ENCODE measurements at places on chromosomes 16 and 17.

GRCh38 chr17:49932901-49933300 lies 36.1 kb upstream of the DLX4 start:
- no peak for DNase-seq

- no peak for DNase-seq
Observed at GRCh38 chr16:4328782-4329775, 13.2 kb downstream of the GLIS2 start.

DNA sequence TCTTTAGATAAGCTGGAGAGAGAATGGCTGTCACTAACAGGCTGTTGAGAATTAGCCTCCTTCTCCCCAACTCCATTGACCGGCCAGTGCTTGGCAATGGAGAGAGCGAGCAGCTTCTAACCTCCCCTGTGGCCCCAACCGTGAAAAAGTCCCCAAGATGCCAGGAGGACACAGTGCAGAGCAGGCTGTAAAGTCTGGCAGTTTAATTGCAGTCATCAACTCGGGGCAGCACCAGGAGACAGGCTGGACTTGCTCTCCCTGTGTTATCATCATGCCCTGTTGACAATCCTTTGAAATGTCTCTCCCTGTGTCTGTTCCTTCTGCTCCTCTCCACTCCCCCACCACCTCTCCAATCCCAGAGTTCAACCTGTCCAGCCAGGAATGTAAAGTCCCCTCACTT lies 705 bp upstream of the CDRT4 start:
- DNase-seq: no peak

GRCh38 chr17:47763913-47764582 lies 31.0 kb downstream of the TBX21 start:
- DNase-seq: no peak

- no peak for DNase-seq
Observed at GRCh38 chr17:67289181-67289876, 44.3 kb upstream of the HELZ start.

DNA sequence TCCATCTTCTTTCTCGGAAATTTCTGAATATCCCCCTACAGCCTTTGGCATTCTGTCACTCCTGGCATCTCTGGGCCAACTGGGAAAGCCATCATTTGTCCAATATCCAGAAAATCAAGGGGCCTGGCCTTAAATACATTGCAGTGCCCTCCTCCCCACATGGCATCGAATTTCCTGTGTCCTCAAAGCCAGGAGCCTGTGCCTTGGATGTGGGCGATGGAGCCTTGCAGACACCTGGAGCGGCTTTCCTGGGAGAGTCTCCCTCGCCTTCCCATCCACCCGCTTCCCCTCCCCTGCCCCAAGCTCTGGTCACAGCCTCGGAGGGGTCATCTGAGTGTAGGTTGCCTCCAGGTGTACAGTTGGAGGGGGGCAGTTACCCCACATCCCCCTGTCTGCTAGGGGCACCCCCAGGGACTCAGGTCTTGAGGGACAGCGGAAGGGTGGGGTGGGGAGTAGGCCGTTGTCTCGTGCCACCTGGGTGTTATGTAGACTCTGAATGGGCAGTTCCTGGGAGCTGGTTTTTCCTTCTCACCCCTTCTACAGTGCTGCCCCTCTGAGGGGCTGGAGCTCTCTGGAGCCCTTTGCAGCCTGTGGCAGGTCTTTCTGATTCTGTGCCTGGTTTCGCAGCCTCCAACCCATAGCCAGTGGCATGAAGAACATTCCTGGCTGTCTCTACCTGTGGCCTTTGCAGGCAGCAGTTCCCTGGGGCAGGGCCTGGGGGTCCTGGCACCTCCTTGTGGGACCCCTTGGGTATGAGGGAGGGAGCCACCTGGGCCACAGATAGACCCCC lies 239.8 kb downstream of the SEC14L1 start:
- no peak for DNase-seq

DNA sequence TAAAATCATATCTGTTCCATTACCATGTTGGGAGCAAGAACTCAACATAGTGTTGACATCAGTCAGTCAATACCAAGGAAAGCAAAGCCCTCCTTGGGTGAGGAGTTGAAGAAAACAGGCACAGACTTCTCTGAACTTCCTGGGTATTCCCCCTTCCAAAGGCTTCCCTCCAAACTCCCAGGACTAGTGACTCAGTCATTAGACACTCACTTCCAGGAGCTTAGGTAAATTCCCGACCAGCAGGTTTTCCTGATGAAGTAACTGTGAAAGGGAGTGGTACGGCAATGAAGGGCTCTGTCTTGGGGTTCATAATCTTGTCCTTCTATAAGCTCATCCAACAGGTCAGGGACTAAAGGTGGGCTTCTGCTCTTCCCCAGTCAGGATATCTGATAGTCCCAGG lies 293.8 kb upstream of the AXIN2 start:
- no peak for DNase-seq

DNA sequence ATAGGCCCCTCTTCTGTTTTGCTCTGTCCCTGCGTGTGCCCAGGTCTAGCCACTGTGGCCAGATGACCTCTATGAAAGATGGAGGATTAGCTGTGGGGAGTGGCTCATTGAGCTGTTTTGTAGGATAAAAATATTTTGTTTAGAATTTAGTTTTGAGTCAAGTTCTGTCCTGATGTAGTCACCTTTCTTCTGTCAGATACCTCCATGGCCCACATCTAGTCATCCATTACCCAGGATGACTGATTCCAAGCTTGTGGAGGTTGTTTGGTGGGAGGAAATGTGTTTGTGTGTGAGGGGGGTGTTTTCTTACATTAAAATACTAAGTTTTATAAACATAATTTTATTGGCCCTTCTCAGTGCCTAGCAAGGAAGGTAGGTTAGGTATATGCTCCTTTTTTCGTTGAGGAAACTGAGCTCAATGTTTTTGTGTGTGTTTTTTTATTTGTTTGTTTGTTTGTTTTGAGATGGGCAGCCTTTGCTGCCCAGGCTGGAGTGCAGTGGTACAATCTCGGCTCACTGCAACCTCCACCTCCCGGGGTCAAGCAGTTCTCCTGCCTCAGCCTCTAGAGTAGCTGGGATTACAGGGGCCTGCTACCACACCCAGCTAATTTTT lies 16.3 kb downstream of the SNX11 start:
- no peak for DNase-seq

- DNase-seq: peak; percentile 39
Observed at GRCh38 chr17:20156196-20157000, 147.2 kb downstream of the SPECC1 start.

- DNase-seq: peak; percentile 79
Observed at GRCh38 chr17:41666708-41667279, 21.9 kb upstream of the EIF1 start.

GRCh38 chr16:78444-79150 lies 572 bp downstream of the MPG start:
- DNase-seq: peak; percentile 32

DNA sequence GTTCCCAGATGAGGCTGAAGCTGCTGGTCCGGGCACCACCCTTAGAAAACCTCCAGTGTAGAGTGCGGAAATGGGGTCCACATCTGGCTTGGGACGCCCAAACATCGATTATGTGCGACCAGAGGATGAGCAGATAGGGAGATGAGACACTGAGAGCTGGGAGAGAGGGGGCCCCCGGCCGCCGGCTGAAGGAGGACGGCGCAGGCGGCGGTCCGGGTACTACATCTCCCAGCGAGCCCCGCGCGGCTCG lies 182 bp upstream of the SPECC1 start:
- DNase-seq: no peak

GRCh38 chr16:814974-815373 lies 14.4 kb upstream of the GNG13 start:
- no peak for DNase-seq

DNA sequence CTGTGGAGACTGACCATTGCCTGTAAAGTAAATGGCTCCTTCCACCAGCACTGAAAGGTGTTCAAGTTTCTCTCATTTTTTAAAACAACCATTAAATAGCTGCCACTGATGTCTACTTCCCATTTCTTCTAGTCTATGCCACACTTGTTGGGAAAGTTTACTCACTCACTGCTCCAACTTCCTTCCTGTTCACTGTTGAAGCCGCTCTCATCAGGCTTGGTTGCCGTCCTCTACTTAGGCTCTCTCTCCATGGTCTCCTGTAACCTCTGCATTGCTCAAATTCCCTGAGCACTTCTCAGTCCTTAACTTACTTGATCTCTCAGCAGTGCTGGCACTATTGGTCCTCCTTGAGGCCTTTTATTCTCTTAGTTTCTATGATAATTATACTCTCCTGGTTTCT lies 32.4 kb downstream of the SNX11 start:
- DNase-seq: peak; percentile 73

- DNase-seq: no peak
Observed at GRCh38 chr16:82633964-82634600, 7.3 kb downstream of the CDH13 start.

DNA sequence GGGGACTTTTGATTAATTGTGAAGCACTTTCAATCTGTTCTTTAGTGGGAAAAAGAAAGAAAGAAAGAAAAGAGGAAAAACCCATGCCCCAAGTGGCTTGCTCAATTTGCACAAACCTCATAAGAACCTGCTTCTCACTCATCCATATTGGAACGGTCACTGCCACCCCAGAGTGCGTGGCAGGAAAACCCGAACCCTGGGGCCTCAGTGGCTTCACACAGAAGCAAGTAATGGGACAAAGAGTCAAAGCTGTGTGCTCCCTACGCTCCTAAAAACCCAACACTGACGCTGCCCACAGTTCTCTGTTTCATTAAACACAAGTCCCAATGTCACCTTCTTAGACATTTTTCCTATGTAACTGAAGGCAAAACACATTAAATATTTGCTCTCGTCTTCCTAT lies 1.2 kb downstream of the SLC6A4 start:
- no peak for DNase-seq

GRCh38 chr17:65078441-65079160 lies 22.1 kb upstream of the GNA13 start:
- no peak for DNase-seq

DNA sequence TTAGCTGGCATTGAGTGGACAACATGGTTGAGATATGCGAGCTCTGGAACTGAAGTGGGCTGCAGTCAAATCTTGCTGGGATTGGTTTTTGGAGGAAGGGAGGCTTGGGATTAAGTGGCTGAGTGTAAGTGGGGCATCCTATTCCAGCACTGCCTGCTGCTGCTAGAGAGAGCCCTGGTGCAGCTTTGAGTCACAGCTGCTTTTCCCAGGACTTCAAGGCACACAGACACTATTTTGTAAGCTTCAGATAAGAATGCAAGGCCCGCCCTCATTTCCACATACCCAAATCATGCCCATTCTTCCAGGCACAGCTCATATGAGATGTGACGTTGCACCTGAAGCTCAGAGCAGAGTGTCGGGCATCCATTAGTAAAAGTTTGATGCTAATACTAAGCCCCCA lies 10.2 kb upstream of the MAF start:
- no peak for DNase-seq

DNA sequence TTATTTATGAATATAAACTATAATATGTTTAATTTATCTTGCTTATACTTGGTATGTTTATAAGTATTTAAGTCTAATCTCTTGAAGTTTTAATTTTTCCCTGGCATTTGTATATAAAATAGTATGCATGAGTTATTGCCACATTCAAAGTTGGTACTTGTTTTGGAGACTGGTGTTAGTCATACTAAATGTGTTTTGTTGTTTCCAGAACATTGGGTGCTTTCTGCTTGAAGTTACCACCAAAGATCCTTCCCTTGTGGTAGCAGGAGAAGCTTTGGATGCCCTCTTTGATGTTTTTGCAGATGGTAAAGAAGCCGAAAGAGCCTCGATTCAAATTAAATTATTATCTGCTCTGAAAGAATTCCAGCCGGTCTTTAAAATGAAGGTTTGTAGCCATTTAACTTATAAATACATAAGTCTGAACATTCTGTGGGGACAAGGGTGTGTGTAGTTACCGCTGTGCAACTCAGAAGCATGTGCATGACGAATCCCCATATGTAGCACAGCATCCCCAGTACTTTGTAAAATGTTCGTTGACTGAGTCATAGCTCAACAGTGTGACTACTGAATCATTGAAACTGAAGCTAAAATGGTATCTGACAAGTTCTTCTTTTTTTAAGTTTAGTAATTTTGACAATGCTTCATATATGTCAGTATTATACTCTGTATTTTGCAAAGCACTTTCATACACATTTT lies 36.4 kb downstream of the HEATR3 start:
- no peak for DNase-seq

- DNase-seq: no peak
Observed at GRCh38 chr16:66490774-66491715, 58.9 kb downstream of the TK2 start.

- no peak for DNase-seq
Observed at GRCh38 chr16:30085247-30085646, 6.5 kb downstream of the TBX6 start.

GRCh38 chr17:13640551-13640950 lies 38.8 kb upstream of the HS3ST3A1 start:
- DNase-seq: no peak

DNA sequence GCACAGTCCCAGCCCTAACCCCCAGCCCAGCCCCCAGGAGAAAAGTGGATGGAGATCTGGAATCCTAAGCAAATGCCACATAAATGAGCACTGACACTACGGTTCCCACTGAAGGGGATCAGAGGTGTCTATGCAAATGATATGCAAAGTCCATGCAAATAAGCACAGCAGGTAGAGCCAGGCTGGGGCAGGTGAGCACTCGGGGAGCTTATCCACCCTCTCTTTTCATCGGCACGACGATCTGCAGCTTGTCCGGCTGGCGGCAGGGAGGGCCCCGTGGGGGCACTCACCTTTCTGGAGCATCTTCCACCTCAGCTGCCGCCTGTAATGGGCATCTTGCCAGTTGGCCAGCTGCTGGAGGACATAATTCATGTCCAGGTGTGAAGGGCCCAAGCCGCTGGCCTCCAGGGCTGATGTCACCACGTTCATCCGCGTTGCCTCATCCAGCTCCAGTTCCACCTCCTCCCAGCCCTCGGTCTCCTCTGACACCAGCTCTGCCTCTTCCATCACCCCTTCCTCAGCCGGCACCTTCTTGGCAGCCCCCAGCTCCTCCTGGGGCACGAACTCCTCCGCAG lies 9.9 kb downstream of the HAP1 start:
- no peak for DNase-seq

GRCh38 chr17:63774141-63774968 lies at the start of gene DDX42:
DDX42 (plus strand) TSS chr17:63774170; CDS start chr17:63787050, 12,880 bp downstream.
- no peak for DNase-seq

GRCh38 chr16:11408216-11408615 lies 63.0 kb downstream of the RMI2 start:
- no peak for DNase-seq

DNA sequence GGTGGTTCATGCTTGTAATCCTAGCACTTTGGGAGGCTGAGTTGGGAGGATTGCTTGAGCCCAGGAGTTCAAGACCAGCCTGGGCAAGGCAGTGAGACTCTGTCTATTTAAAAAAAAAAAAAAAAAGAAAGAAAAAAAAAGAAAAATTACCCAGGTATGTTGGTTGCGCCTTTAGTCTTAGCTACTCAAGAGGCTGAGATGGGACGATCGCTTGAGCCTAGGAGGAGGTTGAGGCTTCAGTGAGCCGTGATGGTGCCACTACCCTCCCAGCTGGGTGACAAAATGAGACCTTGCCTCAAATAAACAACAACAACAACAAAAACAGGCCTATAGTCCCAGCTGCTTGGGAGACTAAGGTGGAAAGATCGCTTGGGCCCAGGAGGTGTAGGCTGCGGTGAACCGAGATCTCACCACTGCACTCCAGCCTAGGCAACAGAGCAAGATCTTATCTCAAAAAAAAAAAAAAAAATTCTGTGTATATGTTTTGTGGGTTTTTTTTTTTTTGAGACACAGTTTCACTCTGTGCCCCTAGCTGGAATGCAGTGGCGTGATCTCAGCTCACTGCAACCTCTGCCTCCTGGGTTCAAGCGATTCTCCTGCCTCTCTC lies 12.5 kb upstream of the ANKRD40CL start:
- DNase-seq: no peak

- no peak for DNase-seq
Observed at GRCh38 chr16:72291531-72291981, 119.6 kb upstream of the PMFBP1 start.

GRCh38 chr17:20284570-20285295 lies 182.6 kb downstream of the LGALS9B start:
- no peak for DNase-seq
